ENCODE measurements at places on chromosomes 4 and X.

GRCh38 chrX:104372547-104372946 is 117.8 kb upstream of the ESX1 start:
- no peak for DNase-seq

GRCh38 chrX:7190157-7190556 is 42.2 kb upstream of the PUDP start:
- no peak for DNase-seq

DNA sequence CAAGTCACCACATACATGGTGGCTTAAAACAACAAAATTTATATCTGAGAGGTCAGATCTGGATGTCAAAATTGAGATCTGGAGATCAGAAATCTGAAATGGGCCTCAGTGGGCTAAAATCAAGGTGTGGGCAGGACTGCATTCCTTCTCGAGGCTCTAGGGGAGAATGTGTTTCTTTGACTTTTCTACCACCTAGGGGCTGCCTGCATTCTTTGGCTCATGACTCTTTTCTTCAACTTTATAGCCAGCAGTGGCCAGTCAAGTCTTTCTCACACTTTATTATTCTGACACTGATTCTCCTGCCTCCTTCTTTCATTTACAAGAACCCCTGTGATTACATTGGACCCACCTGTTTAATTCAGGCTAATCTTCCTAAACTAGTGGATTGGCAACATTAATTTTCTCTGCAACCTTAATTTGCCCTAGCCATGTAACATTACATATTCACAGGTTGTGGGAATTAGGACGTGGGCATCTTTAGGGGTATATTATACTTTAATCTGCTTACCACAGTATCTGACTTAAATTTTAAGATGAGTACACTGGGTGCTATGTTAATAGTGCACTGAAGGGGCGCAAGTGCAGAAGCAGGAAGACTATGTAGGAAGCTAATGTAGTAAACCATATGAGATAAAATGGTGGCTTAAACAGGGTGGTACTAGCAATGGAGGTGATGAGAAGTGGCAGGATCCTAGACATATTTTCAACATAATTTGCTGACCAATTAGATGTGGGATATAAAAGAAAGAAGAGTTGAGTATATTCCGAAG is 188.0 kb downstream of the SLC4A4 start:
- DNase-seq, result no peak

- no peak for DNase-seq
These were observed 17.6 kb upstream of the GK start for GRCh38 chrX:30635630-30636029.

DNA sequence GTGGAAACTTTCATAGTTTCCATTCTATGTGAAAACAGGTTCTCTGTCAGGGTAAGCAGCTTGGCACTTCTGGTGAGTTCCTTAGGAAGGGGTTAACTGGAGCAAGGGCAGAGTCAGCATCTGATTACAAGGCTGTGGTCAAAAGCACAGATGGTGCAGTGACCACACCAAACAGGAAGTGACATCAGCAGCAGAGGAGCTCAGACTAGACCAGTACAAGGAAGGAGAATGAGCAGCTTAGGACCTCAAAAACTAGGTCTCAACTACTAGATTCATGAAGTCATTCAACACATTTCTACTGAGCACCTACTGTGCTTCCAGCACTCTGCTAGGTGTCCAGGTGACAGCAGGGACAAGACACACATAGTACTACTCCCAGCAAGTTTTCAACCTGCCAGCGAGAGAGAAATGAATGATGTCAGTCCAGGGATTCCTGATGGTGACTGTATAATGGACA is 130.2 kb downstream of the AMELX start:
- peak; percentile 35 for DNase-seq

GRCh38 chrX:48540028-48540375 is 488 bp downstream of the TBC1D25 start:
- peak; percentile 61 for DNase-seq

GRCh38 chr4:45910511-45910910 is 213.3 kb downstream of the GABRG1 start:
- DNase-seq, result no peak

GRCh38 chrX:117838581-117839331 is 277.9 kb downstream of the KLHL13 start:
- no peak for DNase-seq

DNA sequence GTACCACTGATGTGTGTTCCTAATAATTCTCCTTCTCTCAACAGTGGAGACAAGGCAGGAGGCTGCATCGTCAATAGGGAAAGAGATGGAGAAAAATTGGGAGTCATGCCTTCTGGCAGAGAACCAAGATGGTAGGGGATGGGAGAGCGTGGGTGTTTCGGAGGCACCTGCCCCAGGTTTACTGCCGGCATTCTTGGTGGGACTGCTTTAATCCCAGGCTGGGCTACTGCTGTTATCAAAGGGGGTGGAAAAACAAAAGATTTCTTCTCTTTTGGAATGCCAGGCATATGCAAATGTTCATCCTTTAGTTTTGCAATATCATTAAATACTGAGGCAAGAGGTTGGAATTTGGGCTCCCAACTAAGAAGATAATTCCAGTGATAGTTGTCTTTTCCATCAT is 257.0 kb downstream of the DCHS2 start:
- DNase-seq, result no peak

GRCh38 chr4:170307182-170307581 is 217.4 kb upstream of the AADAT start:
- no peak for DNase-seq

DNA sequence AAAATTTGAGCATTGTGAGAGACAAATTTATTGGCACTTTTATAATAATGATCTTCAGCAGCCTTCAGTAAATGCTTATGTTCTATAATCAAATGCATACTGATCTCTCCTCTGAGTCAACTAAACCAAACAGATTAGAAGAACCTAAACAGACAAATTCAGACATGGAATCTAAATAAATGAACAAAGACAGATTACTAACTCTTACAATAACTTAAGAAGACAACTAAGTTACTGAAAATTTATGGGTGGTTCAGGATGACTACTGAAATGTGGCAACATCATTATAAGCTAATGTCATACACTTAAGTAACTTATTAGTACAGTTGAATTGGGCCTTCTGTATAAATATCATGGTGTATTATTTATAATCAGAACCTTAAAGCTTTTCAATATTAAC is 127.3 kb downstream of the NEK1 start:
- DNase-seq, result no peak

- no peak for DNase-seq
These were observed 19.4 kb downstream of the LYAR start for GRCh38 chr4:4270529-4270928.

DNA sequence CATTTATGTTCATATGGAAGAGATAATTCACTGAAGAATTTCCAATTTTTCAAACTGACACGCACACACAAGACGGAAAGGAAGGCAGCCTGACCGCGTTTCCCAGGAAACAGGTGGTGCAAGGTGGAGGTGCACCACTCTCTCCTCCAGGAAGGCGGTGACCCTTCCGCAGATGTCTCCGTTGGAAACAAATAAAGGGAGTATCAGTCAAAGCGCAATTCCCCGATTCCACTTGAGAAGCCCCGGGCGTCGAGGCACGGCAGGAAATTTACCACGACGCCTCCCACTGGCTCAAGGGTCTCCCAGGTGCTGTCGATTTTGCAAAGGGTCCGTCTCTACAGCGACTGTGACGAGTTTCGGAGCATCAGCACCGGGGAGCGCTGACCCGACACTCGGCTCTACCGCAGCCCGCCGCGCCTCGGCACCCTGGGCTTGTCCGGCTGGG is 770 bp upstream of the TIGD2 start:
- DNase-seq, result no peak

DNA sequence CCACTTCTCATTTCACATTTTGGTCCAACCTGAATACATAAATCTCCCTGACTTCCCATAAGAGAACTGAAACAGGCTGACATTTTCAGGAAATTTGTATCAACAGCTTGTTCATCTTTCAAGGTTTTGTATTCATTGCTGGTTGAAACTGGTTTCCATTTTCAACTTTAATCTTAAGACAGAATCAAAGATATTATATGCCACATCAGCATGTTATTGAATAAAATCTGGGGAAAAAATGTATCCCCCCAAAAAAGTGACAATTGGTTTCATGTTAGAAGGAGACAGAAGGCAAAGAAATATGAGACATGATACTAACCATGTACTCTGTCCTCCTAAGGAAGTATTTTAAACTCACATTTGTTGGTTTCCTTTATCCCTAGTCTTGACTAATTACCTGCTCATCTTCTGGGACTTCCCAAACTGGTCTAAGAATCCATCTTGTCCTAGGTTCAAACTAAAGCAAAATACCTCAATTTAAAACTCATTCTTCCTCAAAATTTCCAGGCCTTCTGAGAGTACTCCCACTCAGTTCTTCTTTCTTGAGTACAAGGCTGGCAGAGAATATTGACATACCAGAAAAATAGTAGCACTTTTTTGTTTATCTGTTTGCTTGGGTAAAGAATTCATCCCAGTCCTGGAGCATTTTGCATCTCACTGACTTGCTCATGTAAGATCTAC is 3.1 kb upstream of the ANTXR2 start:
- DNase-seq, result no peak

- DNase-seq, result no peak
These were observed 15.8 kb upstream of the RGS12 start for GRCh38 chr4:3276986-3277385.

DNA sequence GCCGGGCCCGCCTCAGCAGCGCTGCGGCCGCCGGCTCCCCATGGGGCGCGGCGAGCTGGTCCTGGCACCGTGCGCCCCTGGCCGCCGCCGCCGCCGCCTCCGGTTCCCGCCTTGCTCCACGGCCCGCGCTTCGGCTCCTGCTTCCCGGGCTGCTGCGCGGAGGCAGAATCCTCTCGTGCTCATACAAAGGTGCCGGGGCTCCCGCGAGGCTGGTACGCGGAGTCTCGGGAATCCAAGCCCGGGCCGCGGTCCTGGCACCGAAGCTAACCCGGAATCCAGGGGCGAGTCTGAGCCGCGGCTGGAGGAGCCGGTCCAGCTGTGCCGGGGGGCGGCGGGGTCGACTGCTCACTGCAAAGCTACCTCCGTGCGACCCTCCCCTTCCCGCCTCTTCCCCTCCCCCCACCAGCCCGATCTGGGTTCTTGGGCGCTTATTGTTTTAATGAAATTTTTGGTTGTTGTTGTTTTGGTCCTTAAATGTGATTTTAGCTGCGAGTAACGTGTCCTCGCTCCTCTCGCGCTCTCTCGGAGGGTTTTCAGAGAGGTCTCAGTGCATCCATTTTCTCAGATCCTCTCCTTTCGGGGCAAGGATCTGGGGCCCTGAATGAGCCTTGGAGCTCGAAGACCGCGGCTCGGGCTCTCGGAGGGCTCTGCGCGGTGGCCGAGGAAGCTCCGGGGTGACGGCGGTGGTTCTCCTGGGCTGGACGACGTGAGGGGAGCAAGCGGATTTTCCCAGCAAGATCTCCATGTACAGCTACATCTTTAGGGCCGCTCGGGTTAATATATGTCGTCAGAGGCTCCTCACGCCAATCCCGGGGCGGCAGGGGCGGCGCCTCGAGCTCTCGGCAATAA is at the start of gene HAND2:
Gene HAND2 (minus strand): TSS at position 753 of the 849 bp plus-strand sequence. CDS start 940 bp downstream, outside the sequence.
- DNase-seq, result peak; percentile 64

- peak; percentile 12 for DNase-seq
These were observed 9.9 kb upstream of the MOB1B start for GRCh38 chr4:70892086-70892769.

- peak; percentile 86 for DNase-seq
These were observed 2.5 kb downstream of the CACNA1F start for GRCh38 chrX:49230500-49231232.

All from transverse colon (tissue), 4 donors.